Esophagus (tissue), 2 donors: ENCODE measurements at places on chromosomes 4 and X. TPM values are rescaled to one million over a fixed set of nuclear protein-coding genes. Genes with fewer than 3 reads are reported as not detected.

Gene LDB2
- 4.4 TPM for polyA plus RNA-seq

Gene FLNA
- polyA plus RNA-seq = 407 TPM

Gene HTRA3
- polyA plus RNA-seq = 1.4 TPM

Gene ZGRF1
- polyA plus RNA-seq = 4.8 TPM

Gene BMPR1B
- polyA plus RNA-seq = 0.22 TPM

Gene SSX4
- not detected for polyA plus RNA-seq

Gene MAGED1
- 8.5 TPM for polyA plus RNA-seq

Gene MMRN1
- 0.79 TPM for polyA plus RNA-seq

Gene ALB
- polyA plus RNA-seq = 0.08 TPM

Gene ADH1A
- not detected for polyA plus RNA-seq
